KG1 (cell line): ENCODE measurements at places on chromosomes 7 and 10.
A peak's percentile ranks its signal among the peaks of the same experiment; 100 is the strongest.

DNA sequence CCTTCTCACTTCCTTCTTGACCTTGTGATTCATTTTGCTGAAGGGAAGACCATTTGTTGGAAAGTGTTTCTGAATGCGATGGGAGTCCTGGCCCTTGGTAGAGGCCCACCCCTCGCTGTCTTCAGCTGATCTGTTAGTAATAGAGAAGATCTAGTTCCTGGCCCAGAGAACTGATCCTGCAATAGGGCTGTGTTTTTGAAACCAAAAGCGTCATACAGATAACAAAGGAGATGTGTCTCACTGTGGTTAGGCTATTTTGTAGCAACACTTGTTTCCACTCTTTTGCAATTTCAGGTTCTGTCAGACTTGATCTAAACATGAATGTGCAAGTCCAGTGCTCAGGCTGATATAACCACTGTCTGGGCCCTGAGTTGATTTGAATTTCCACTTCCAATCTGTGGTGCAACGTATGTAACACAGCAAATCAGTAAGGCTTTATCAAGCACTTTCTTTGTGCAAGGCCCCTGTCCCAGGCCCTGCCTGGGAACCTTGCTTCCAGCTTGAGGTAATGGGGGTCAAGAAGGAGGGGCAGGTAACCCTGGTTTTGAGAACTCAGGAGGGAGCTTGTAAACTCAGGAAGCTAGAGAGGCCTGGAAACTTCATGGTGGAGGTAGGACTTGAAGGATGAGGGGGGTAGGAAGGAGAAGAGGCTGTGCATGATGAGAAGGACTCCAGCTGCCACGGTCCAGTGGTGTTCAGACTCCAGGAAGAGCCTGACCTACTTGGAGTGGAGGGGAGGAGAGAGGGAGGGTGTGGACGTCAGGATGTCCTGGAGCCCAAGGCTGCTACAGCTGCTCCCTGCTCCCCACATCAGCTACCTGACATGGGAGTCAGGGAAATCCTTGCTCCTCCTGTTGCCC lies 42.2 kb upstream of the SRGN start:
- peak; percentile 33 for DNase-seq

DNA sequence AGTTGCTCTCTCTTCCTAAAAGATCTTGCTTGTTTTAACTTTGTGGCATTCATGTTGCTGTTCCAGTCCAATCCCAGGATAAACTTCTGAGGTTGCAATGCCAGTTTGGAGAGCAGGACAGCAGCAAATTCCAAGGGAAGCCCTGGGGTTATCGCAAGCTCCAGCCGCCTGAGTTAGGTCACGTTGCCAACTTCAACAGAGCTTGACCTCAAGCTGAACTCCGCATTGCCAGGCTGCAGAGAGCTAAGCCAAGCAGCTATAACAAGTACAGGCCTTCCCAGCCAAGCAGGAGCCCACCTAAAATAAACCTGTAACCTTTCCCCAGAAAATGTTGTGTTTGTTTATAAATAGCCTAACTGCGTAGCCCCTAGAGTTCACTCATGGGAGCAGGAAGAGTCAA lies 138.9 kb upstream of the LYZL1 start:
- DNase-seq, result no peak

DNA sequence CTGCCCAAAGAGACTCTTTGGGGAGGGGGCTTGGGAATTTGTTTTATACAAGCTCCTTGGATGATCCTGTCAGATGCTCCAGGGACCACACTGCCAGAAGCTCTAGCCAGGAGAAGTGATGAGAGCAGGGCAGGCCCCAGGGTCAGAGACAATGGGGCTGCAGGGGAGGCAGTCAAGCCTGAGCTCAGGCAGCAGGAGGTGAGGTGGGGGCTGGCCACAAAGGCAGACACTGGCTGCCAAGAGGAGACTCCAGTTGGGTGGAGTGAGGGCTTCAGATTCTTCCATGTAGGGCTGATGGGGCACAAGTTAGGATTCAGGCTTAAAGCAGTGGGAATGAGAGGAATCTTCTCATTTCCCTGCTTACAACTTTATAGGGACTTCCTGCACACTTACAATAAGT lies 35.6 kb upstream of the LOXL4 start:
- DNase-seq, result no peak

GRCh38 chr10:42955493-42955889 lies 121.4 kb upstream of the RET start:
- no peak for DNase-seq

DNA sequence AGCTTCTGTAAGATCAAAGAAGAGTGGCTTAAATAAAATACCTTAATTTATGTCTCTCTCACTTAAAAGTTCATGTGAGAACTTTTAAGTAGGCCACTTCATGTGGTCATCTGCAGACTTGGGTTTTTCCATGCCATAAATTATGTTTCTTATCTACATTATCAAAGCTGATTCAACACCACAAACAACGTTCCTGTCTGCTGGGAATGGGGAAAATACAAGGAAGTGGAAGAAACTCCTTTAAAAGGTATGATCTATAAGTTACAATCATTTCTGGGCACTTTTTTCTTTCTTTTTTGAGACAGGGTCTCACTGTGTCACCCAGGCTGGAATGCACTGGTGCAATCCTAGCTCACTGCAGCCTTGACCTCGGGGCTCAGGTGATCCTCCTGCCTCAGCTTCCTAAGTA lies 16.9 kb upstream of the OTUD1 start:
- DNase-seq, result no peak

DNA sequence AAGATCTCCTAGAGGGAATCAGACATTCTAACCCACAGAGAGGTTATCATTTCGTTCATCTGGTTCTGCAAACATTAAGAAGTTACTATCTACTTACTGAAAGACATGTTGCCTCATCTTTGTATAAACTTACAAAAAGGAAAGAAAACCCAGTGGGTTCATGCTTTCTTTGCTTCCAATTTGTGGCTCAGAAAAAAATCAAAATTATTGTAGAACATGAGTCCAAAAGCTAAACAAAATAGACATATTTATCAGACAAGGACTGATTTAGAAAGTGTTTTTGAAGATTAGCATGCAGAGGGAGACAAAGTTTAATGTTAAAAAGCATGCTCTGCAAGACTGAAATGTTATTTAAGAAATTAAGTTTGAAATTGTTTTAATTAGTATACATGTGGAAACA lies 123.1 kb downstream of the MBL2 start:
- no peak for DNase-seq

DNA sequence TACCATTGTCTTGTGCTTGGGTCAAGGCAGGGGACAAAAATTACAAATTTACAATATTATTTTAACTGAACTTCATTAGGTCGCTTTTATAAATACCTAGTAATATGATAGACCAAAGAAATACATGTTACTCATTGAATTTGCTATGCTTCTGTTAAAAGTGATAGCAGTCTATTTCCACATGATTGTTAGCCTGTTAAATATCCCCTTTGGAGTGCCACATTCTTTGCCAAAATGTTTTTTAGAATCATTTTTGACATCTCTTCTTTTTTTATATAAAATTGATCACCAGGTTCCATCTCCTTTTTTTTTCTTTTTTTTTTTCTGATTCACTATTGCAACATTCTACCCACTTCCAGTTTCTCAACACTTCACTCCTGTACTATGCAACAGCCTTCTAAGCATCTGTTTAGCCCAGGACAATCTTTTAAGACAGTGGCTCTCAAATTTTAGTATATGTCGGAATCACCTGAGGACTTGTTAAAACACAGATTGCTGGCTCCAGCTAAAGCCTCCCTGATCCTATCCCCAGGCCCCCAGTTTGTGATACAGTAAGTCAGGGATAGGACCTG lies 16.4 kb upstream of the NDUFA5 start:
- no peak for DNase-seq

DNA sequence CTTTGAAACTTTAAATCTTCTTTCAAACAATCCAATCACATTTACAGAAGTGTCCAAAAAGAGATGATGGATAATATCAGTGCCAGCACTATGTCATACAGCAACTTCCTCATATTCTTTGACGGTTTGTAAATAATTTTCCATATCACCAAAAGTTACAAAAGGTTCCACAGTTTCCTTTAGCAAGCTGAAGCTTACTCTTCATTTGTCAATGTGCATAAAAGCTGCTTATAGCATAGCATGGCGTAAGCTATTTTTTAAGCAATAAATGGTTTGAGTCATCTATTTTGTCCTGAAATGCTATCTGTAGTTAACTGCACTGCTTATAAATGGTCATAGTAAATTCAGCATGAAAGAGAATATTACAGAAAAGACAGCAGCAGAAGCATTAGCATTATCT lies 95.1 kb downstream of the ETV1 start:
- DNase-seq, result no peak

DNA sequence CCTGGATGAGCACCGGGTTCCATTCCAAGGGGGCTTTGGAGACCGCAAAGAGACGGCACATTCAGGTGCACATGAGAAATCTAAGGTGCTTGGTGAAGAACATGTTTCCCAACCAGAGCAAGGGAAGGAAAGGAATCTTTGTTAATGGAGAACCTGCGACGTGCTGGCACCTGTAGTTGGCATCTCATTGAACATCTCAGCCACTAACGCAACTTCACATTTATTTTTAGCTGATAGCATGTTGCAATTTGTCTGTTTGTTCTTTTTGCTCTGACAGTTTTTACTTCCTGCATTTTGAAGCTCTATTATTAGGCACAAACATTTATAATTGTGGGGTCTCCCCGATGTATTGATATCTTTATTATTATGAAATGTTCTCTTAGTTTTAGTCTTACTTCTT lies 316.7 kb downstream of the TCERG1L start:
- no peak for DNase-seq

- peak; percentile 49 for DNase-seq
Observed at GRCh38 chr10:98414932-98415730, at the start of gene PYROXD2. PYROXD2 (minus strand) TSS chr10:98415182; CDS start chr10:98415135, 47 bp downstream.

GRCh38 chr10:124637746-124638145 lies 106.4 kb downstream of the FAM53B start:
- DNase-seq, result no peak

- no peak for DNase-seq
Observed at GRCh38 chr7:55235115-55235514, 130.0 kb upstream of the LANCL2 start.

GRCh38 chr7:45599851-45600706 lies 25.9 kb downstream of the ADCY1 start:
- DNase-seq, result no peak

- DNase-seq, result no peak
Observed at GRCh38 chr7:73966941-73967831, 60.8 kb upstream of the ELN start.

GRCh38 chr7:107785926-107786325 lies 17.1 kb downstream of the SLC26A3 start:
- DNase-seq, result no peak

- DNase-seq, result no peak
Observed at GRCh38 chr10:77631241-77631640, 6.4 kb downstream of the KCNMA1 start.

DNA sequence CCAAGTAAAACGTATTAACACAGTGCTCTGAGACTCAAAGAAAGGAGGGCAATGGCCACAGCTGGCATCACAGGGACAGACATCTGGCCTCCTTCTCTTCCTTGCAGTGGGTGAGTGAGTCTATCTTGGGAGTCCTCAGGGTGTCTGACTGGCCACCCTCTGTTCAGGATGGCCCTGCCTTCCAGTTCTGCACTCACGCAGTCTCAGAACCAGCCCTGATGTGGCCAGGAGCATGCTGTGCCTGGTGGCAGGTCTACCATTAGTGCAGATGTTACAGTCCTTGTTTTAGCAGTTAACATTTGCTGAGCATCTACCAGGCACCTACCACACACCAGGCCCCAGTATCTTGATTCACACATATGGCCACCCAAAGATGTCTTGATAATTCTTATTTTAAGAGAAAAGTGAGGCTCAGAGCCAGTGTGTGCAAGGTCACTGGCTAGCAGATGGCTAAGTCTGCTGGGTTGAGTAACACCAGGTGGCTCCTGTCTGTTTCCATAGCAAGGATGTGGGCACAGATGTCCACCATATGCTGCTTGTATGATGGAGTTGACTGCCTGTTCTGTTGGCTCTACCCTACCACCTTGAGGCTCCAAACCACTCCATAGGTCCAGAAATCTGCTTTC lies 23.2 kb upstream of the ARHGAP22 start:
- no peak for DNase-seq

DNA sequence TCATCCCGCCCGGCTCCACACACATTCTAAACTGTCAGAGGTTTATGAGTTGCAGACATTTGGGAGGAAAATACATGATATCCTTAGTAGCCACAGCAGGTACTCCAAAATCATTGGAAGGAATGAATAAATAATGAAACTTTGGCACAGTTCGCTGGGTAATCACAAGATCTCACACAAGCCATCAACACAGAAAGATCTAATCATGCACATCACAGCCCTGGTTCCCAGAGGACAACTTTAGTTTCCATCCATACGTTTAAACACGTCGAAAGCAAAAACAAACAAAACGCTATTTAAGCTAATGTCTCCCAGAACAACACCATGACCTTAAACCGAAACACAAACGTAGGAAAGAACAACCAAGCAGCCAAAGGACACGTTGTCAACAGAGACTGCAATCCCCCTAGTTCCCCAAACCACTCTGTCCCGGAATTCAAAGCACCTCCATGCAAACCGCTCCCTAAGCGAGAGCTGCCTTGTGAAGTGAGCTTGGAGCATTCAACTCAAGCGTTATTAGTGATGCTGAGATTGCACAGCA lies 12.3 kb downstream of the SVIL start:
- DNase-seq, result no peak

DNA sequence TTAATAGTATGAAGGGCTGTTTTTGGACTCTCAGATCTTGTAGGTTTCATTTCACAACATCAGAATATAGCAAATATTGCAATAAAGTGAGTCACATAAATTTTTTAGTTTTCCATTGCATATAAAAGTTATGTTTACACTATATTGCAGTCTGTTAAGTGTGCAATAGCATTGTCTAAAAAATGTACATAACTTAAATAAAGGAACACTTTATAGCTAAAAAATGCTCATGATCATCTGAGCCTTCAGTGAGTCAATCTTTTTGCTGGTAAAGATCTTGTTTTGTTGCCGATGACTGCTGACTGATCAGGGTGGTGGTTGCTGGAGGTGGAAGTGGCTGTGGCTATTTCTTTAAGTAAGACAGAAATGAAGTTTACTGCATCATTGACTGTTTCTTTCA lies 42.0 kb downstream of the ABCA13 start:
- DNase-seq, result no peak

DNA sequence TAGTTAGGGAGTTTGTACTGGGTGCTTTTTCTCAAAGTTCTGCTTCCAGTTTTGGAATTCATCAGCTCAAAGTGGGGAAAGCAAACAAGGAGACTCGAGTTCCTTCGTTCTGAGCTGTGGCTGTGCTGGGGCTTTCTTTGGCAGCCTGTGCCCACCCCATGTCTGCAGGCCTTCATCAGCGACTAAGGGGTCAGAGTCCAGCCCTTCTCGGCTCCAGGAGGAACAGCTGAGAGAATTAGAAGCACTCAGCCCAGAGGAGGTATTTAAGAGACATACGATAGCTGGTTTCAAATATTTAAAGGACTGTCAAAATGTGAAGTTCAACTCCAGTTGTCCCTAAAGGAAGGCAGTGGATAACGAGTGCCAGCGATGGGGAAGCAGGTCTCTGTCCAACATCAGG lies 41.3 kb downstream of the SH3PXD2A start:
- no peak for DNase-seq

GRCh38 chr7:94266238-94266644 lies 128.5 kb upstream of the COL1A2 start:
- DNase-seq, result no peak

- DNase-seq, result no peak
Observed at GRCh38 chr7:33986451-33986850, 81.1 kb downstream of the BMPER start.

- DNase-seq, result no peak
Observed at GRCh38 chr7:76354981-76355730, 3.6 kb downstream of the YWHAG start.
